HuH-7 (cell line): ENCODE measurements at places on chromosomes 16 and 17.
A peak's percentile ranks its signal among the peaks of the same experiment; 100 is the strongest.

DNA sequence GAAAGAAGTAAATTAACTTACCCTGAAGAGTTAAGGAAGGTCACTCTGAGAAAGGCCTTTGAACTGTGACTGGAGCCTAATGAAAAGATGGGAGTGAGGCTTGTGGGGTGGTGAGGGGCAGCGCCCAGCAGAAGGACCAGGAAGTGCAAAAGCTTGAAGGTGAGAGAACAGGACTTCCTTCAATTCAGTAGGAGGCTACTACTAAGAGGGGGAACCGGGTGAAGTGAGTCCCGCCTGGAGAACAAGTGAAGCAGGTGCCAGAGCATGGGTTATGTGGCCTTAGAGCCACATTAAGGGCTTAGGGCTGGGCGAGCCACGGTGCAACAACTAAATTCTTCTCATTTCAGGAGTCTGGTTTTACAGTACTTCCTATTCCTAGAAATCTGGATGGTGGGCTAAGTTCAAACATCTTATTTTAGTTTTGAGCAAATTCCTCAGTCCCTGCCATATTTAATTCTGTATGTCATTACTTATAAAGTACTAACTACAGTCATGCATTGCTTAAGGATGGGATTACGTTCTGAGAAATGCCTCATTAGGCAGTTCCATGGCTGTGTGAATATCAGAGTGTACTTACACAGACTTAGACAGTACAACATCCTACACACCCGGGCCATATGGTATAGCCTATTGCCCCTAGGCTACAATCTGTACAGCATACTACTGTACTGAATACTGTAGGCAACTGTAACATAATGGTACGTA is 5.1 kb downstream of the CFAP20 start:
- DNase-seq: no peak

DNA sequence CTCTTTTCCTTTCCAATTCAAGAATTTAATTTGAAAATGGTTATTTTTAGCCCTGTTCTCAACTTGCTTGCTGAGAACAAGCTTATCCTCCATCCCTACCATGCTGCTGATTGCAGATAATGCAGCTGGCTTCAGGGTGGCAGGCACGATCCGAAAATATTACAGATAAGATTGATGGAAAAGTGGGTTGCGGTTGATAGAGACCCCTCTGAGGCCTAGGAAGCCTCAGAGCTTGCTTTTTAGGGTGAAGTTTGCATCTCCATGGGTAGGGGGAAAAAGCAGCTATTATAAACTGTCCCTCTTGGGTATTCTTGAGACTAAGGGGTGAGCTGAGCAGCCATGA is 116.5 kb upstream of the GOT2 start:
- no peak for DNase-seq

DNA sequence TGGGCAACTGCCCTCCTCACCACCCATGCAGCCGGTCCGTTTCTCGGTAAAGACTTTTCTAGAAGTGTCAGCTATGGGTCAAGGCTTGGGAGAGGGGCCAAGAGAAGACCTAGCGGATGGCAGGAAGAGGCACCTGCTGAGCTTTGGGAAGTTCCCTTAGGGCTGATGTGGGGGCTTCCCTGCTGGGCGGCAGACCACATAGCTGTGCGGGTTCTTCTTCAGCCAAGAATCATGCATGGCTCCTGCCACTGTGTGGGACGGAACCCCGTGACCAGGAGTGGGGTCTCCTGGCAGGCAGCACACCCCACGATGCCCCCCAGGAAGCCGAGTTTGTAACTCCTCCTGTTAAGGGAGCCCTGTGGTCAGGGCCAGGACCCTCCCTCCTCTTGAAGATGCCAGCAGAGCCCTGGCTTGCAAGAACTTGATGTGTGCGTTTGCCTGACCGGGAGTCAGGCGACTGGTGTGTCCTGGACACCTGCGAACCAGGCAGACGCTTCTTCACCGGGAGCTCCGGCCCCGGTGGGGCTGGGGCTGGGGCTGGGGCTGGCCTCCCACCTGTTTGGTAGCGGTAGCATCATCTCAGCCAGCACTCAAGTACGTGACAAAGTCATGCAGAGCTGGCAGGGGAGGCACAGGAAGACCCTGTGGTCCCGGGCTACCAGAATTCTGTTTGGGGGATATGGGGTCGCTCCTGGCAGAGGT is 17.7 kb upstream of the SLC38A10 start:
- no peak for DNase-seq

DNA sequence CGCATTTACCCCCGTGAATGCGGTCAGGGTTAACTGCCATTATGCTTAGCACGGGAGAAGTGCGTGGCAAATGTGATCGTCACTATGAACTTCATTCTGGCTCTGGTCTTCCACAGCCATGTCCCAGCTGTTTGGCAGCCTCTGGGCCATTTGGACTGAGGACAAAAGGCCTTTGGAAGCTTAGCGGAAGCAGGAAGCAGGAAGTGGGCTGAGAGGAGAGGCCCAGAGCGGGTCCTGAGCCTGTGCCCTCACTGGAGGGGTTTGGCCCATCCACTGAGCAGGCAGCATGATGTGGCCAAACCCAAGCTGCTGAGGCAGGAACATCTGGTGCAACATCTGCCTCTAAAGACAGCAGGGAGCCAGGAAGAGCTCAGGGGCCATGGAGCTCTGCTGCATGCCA is 345.9 kb downstream of the C16orf95 start:
- DNase-seq: no peak

DNA sequence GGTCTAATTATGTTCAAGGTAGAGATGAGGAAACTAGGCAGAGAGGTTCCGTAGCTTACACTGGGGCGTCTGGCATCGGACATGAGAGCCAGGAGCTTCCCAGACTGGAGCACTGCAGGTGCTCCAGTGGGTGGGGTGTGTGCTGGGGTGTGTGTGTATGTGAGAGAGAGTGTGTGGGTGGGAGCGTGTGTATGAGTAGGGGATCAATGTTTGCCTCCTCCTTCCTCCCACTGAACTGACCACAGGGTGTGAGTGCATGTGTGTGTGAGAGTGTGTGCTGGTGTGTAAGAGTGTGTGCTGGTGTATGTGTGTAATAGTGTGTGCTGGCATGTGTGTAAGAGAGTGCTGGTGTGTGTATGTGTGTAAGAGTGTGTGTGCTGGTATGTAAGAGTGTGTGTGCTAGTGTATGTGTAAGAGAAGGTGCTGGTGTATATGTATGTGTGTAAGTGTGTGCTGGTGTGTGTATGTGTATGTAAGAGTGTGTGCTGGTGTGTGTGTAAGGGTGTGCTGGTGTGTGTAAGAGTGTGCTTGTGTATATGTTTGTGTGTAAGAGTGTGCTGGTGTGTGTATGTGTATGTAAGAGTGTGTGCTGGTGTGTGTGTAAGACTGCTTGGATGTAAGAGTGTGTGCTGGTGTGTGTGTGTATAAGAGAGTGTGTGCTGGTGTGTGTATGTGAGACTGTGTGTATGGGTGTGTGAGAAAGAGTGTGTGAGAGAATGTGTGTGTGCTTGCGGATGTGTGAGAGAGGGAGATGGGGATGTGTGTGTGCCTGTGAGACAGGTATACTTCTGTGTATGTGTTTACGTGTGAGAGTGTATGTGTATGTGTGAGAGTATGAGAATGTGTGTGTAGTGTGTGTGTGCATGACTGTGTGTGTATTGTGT is 139.9 kb downstream of the MRM1 start:
- no peak for DNase-seq

- no peak for DNase-seq
Measured at GRCh38 chr17:67186782-67187181, 58.2 kb downstream of the HELZ start.

DNA sequence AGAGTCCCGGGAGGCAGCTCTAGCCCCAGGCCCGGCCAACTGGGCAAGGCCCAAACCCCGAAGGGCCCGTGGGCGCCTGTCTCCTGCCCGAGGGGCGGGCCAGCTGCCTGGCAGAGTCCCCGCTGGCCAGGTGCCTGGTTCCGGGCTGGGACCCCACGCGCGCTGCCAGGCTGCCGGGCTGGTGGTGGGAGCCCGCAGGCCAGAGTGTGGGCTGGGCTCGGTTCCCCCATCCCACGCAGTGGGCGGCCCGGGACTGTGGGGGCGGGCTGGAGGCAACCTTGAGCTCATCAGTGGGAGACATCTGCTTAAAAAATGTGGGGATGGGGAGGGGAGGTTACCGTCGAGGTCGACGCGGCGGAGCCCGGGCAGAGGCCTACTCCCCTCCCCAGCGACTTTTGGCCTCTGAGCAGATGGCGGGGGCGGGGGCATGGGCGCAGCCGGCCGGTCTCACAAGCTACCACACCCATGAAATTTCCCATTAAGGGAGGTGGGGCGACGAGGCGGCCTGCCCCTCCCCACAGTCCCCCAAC is 176.4 kb upstream of the GSE1 start:
- peak; percentile 81 for DNase-seq

DNA sequence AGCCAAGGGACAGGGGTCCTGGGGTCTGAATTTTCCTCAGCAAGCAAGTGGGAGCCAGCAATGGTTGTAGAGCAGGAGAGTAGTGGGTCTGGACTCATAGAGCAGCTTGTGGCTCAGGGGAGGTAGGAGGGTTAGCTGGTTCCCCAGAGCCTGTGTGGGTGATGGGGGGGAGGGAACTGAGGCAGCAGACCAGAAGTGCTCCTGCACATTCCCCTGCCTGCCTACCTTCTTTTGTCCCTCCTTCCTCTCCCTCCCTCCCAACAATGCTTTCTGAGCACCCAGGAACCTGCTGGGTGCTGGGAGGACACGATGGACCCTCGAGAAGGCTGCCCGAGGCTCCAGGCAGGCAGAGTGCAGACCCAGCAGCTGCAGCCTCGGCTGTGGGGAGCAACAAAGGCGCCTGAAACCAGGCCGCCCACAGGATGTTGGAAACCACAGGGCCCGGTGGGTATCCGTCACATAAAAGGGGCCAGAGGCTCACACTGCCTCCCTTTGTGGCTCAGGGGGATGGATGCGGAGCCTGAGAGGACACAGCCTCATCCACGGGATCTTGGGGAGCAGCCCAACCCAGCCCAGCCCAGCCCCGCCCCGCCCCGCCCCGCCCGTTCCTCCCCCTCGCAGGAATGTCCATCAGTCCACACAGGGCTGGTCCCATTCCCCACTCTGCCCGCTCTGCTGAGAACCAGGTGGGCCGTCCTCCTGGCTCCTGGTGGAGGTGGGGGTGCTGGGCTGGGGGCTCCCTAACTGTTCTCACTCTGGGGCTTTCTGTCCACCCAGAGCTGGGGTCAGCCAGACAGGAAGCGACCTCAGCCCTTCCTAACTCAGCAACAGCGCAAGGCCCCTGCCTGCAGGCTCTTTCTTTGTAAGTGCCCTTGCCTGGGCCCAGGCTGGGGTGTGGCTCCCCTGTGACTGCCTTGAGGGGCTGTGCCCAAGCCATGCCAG is 1.7 kb upstream of the NLRC3 start:
- DNase-seq: no peak

DNA sequence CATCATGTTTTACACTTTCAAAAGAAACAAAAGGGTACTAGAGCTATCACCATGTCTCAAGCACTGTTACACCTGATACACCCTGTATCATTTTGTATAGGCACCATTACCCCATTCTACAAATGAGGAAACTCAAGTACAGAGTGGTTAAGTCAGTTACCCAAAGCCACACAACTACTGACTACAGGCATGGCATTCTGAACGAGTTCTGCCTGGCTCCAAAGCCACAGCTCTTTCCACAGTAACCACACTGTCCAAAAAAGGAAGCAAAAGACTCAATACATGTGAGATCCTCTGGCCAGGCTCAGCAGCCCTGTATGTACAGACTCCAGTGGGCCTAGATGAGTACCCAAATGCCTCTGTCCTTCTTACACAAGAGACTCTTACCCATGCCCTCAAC is 4.7 kb downstream of the DYNC1LI2 start:
- no peak for DNase-seq

- DNase-seq: no peak
Measured at GRCh38 chr17:37737081-37737480, 7.8 kb downstream of the HNF1B start.

- DNase-seq: no peak
Measured at GRCh38 chr16:62701426-62701825, 665.2 kb upstream of the CDH8 start.

GRCh38 chr17:58200024-58200633 is 7.6 kb downstream of the EPX start:
- peak; percentile 70 for DNase-seq

- no peak for DNase-seq
Measured at GRCh38 chr17:78330570-78331224, 29.2 kb downstream of the SOCS3 start.

GRCh38 chr16:14529010-14529669 is 100.9 kb downstream of the PARN start:
- DNase-seq: peak; percentile 70

GRCh38 chr17:43356999-43357398 is 41.8 kb upstream of the ARL4D start:
- DNase-seq: no peak

DNA sequence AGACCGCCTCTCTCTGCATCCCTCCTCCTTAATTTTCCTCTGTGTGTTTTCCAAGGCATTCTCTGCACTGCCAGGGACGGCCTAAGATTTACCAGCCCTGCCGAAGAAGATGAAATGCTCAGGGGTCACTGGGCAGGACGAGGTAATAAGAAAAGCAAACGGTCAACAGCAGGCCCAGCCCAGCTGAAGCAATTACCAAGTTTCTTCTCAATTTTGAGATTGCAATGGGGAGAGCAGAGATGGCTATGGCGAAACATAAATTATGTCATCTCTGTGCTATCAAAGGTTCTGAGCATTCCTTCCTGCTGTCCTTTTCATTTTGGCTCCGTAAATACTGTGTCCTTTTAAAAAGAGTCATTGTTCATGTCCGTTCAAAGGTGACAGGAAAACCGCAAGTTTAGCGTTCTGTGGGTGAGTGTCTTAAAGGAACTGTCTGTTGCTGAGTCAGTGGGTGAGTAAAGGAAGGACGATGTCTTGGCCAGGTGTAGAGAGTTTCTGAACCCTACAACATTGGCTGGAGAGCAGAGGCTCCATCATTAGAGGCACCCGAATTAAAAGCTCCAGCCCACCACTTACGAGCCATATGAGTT is 753.9 kb upstream of the EEF2KMT start:
- DNase-seq: no peak
